ENCODE measurements at places on chromosomes 1 and 21.

DNA sequence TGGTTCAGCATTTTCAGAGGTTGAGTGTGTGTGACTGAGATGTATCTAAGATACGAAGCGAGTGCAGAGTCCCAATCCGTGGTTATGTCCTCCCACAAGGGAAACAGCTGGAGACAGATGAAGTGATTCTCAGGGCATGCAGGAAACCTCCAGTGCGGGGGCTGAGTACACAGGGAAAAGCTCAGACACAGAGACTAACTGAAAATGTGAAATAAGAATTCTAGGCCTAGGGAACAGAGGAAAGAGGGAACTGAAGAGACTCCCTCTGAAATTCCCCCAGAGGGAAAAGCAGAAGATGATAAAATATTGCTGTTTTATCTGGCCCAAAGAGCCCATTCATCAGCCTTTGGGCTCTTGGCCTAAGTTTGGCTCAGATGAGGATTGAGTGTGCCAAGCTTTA lies 116.8 kb downstream of the LRRC53 start:
- DNase-seq = no peak

GRCh38 chr1:209455661-209456358 lies 127.7 kb upstream of the CAMK1G start:
- DNase-seq = no peak

DNA sequence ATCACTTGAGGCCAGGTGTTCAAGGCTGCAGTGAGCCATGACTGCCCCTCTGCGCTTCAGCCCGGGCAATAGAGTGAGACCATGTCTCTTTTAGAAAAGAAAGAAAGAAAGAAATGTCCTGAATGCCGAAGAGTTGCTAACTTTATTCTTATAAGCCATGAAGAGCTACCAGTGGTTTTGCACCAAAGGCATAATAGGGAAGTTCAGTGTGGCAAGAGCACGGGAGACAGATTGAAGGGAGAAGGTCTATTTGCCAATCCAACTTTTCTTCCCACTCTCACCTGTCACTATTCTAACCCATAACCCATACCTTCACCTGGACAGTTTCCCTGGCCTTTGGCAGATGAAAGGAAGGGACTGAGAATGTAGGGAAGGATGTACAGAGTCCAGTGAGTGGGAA lies 4.4 kb upstream of the PEA15 start:
- no peak for DNase-seq

DNA sequence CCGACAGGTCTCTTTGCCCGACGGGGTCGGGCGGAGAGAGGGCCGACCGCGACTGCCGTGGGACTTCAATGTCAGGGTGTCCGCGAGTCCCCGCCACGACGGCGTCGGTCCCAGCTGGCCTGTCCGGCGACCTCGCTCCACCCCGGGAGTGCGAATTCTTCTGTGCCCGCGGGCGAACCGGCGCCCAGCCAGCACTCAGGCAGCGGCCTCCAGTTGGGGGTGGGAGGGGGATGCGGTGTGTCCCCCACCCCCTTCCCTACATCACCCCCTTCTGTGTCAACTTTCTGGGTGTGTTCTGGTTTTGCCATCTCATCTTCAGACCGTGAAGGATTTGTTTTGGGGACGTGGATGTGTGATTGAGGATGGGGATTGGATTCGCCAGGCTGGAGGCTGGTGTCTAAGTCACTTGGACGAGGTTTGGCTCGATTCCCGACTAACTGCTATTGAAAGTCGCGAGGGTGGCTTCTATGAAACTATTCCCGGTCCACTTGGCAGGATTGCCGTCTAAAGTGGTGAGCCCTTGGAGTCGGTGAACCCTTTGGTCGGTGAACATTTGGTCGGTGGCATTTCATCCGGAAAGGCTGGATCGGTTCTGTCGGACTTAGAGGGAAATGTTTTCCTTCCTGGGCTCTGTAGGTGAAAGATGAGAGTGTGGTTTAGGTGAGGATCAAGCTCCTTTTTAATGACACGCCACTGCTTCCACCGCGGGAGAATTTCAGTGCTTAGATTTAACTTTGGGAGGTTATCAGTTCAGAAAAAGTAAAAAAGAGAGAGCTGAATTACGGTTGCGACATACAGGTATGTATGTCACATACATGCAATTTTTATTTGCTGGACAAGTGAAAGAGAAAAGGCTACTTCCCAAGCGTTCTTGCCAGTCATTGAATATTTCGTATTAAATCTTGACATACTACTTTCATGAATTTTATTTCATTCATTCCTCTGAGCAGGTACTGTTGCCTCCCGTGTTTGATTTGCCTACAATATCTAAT lies 771 bp downstream of the ABCD3 start:
- DNase-seq = no peak

- DNase-seq = no peak
These were observed 98.3 kb upstream of the CD55 start for GRCh38 chr1:207223162-207223561.

DNA sequence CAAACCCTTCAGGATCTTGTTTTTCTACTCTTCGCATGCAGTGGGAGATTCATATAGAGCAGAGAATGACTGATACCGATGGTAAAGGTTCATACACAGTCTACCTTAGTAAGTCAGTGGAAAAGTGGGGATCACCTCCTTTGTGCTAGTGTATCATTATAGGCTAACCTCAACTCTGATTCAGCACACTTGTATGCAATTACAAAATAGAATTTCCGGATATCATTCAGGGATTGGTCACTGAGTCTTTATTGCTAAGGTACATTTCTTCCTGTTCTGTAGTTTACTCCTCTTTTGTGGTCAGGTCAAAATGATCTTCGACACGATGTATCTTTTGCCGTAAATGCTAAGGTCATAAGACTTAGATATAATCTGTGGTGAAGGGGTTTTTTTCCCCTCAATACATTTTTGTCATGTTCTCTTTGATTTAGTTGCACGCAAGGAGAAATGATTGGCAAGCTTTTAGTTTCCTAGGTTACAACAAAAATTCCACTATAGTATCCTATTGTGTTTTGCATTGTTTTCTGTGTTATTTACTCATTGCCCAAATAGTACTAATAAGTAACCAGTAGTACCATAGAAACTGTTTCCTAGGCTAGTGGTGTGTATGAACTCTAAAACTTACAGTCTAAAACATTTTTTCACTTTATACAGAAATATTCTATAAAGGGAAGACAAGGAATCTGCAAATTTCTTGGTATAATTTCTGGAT lies 35.7 kb upstream of the PLA2G4A start:
- no peak for DNase-seq

GRCh38 chr1:200588698-200589097 lies 31.9 kb downstream of the KIF14 start:
- DNase-seq = no peak

DNA sequence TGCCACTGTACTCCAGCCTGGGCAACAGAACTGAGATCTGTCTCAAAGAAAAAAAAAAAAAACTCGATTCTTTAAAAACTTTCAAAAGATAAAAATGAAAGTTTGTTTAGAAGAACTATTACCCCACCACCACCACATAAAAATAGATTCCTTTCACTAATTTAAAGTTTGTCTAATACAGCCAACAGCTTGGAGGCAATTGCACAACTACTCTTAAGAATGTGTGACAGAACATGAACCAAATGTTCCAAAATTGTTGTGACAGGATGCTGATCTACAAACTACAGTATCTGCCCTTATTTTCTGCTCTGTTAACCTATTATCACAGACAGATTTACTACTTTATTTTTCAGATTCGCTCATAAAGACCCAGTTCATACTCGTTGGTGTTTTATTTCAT lies 5.5 kb upstream of the TGFBR3 start:
- no peak for DNase-seq

DNA sequence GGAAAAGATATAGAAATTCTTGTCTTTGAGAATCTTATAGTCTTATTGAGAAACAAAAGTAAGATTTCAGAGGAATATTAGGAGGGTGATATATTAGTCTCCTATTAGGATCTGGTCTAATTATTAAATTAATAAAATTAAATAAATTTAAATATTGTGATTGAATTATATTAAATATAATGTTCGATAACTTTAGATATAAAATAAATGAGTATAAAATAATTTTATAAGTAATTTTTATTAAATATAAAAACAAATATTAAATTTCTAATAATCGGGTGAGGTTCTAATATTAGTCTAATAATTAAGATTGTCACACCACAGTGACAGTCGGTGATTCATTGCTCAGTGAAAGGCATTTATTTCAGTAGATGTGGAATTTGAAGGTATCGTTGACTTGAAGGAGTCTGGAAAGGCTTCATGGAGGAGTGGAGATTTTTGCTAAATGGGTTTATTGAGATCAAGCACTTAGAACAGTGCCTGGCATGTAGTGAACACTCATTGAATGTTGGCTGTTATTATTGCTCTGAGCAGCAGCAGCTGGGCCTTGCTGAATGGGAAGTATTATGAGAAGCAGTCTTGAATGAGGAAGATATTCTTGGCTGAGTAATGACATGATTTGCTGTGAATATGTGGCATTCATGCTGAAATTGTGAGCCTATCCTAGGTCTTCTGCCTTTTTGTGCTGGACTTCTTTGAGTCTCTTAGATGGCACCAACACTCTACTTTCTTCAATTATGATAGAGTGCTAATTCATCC lies 74.6 kb downstream of the USP25 start:
- no peak for DNase-seq
